ENCODE measurements at places on chromosomes 16 and 17.
A peak's percentile ranks its signal among the peaks of the same experiment; 100 is the strongest.

DNA sequence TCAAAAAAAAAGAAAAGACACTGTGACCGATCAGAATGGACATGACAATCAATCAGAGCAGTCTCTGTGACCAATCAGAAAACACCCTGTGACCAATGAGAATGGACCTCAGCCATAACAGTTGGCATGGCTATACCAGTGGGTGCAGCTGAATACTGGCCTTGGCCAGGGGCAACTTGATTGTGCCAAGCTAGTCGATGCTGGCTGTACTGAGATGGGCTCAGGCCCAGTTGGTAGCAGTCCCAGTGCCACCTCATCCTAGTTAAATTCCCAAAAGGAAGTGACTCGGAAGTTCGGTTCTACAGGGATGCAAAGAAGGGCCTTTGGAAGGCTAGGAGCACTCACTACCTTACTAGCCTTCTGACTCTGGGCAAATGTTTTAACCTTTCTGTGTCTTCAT is 37.2 kb upstream of the BCO1 start:
- DNase-seq: no peak

DNA sequence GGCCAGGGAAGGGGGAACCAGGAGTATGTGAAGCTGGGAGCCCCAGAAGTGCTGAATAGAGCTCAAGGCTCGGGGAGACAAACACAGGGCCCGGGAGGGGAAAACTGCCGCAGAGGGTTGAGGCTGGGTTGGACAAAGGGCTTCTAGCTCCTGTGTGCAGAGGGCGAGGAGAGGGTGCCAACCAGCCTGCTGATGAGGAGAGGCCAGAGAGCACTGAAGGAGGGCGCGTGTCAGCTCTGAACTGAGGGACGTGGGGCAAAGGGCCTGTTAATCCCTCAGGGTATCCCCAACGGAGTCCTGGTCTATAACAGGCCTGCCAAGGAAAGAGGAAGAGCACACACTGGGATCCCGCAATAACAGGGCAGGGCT is 151.3 kb downstream of the C16orf78 start:
- no peak for DNase-seq

- DNase-seq: no peak
These were observed 262.6 kb downstream of the MAF start for GRCh38 chr16:79337906-79338305.

DNA sequence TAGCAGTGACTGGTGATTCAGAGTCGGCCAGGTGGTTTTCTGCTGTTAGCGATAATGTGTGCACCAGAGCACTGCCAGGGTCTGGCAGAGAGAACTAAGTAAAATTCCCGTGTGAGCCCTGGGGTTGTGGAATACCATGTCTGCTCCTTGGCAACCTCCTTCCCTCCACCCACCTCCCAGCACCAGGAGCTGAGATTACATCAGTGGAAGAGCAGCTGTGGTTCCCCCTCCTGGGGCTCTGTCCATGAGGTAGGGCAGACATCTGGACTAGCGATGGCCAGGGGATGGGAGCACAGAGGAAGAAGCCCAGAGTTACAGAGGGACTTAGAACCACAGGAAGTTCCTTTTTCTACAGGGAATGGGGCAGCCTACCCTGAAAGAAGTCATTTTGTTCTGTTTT is 15.8 kb downstream of the CLEC10A start:
- DNase-seq: no peak

GRCh38 chr17:6126768-6127167 is 56.6 kb downstream of the WSCD1 start:
- DNase-seq: no peak

GRCh38 chr17:81400996-81401722 is 5.9 kb downstream of the BAHCC1 start:
- no peak for DNase-seq

DNA sequence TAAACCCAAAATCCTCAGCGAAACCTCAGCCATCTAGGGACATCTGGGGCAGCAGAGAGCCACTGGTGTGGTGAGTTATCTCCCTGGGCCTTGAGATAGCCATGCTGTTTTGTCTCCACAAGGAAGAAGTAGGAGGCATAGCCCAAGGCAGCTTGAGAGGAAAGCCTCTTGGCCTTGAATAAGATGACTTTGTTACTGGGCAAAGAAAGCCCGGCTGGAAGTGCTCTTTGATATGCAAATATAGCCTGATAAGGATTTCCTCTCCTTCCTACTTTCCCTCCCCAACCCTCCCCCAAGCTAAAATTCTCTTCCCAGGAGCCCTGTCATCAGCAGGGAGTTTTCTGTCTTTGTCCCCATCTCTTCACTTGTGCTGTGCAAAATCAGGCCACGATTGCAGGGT is 694.4 kb downstream of the MAF start:
- DNase-seq: no peak

GRCh38 chr17:82915757-82916027 is 75.9 kb upstream of the ZNF750 start:
- no peak for DNase-seq

- no peak for DNase-seq
These were observed 56.9 kb downstream of the NOS2 start for GRCh38 chr17:27743281-27743885.

DNA sequence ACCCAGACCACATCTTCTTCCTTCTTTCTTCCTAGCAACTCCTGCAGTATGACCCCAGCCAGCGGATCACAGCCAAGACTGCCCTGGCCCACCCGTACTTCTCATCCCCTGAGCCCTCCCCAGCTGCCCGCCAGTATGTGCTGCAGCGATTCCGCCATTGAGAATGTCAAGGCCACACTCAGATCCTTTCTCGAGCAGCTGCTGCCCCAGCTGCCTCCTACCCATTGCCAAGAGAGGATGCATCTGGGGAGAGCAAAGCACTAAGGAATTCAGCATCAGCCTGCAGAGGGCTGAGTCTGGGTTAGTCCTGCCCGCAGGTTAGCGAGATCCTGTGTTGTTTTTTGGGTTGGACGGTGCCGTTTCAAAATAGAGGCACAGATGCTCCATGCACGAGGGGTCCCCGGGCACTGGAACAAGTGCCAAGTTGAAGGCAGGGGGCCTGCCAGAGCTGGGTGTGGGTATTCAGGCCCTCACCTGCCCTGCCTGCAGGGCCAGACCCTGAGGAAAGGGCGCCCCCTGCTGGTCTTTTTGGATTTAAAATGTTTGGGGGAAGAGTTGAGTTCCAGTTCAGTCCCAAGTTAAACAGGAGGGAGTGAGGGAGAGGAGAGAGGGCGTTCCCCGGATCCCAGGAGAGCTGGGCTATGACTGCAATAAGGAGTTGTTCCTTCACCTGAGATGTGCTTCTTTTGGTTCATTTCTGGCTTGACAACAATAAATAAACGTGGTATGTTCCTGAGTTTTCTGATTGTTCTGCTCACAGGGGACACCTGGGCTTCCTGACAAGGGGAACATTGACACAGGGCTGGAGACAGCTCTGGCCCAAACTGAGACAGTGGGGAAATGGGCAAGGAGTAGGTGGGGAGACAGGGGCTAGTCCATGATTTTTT is 4.9 kb downstream of the CDK3 start:
- DNase-seq: peak; percentile 88

DNA sequence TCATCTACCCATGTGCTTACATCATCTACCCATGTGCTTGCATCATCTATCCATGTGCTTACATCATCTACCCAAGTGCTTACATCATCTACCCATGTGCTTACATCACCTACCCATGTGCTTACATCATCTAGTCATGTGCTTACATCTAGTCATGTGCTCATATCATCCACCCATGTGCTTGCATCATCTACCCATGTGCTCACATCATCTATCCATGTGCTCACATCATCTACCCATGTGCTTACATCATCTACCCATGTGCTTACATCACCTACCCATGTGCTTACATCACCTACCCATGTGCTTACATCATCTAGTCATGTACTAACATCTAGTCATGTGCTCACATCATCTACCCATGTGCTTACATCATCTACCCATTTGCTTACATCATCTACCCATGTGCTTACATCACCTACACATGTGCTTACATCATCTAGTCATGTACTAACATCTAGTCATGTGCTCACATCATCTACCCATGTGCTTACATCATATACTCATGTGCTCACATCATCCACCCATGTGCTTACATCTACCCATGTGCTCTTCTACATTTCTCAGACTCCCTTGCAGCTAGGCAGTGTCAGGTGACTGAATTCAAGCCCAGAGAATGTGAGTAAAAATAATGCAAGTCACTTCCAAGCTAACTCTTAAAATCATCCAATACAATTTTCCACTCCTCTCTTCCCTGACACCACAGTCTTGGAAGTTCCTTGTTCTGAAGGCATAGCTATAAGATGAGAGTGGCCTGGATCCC is 196.8 kb downstream of the CBLN1 start:
- no peak for DNase-seq

DNA sequence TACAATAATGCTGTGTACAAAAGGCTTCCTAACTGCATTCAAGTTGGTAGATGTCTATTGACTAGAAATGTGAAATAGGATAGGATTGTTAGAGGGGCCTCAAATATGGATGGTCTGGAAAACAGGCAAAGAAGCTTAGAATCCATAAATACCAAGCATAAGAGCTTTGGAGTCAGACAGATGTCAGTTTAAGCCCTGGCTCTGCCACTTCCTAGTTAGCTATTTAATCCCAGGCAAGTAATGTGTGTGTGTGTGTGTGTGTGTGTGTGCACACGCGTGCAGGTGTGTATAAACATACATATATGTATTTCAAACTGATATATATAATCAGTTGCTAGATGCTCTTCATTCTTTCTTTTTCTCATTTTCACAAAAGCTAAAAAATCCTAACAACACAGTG is 66.7 kb downstream of the MMD start:
- DNase-seq: no peak

DNA sequence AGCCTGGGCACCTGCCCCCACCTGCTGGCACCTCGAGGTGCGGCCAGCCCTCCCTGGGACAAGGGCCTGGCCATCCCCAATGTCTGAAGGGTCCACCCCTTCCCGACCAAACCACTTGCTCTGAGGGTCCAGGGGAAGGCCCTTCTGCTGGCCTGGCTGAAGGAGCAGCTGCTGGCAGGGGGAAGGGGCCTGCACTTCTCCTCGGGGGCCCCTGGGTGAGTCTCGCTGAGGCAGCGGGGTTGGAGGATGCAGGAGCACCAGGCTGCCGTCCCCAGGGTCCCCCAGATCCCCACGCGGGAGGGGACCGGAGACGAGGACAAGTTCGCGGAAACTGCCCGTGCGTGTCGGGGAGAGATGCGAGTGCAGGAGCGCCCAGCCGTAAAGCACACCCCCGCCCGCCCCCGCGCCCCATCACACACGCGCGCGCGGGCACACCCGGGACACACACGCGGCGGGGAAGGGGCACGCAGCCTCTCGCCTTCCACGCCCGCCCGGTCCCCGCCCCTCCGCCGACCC is 725 bp upstream of the CACNA1H start:
- peak; percentile 61 for DNase-seq

- DNase-seq: peak; percentile 23
These were observed 75.2 kb upstream of the METTL9 start for GRCh38 chr16:21524068-21524751.

GRCh38 chr17:18217412-18218015 is 7.9 kb upstream of the LLGL1 start:
- peak; percentile 81 for DNase-seq

GRCh38 chr17:3802461-3803307 is 1.7 kb upstream of the ITGAE start:
- DNase-seq: no peak

All from femur (tissue), 1 donor.